Tibial artery (tissue), 4 donors: ENCODE measurements at places on chromosomes 13 and 19.

DNA sequence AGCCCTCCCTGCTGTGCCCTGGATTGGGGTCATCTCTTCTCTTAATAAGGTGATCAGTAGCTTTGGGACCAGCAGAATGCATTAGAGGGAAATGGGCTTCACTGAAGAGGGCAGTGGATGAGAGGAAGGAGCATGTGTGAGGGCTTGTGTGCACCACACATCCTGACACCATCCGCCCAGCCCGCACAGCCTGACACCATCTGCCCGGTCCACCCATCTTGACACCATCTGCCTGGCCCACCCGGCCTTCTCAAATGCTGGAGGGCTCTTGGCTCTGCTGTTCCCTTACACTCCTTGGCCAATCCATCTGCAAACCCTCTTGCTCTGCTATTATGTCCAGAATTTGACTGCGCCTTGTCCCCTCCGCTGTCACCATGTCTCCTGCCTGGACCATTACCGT lies 41.8 kb downstream of the BICRA start:
- H3K36me3 ChIP-seq: peaks cover 11% of the 10 kb centered on the region
- H3K27me3 ChIP-seq: no peaks in the 10 kb centered on the region
- H3K27ac ChIP-seq: no peak overlapping the region
- peaks cover 10% of the 10 kb centered on the region for H3K4me1 ChIP-seq
- H3K4me3 ChIP-seq: no peak overlapping the region

DNA sequence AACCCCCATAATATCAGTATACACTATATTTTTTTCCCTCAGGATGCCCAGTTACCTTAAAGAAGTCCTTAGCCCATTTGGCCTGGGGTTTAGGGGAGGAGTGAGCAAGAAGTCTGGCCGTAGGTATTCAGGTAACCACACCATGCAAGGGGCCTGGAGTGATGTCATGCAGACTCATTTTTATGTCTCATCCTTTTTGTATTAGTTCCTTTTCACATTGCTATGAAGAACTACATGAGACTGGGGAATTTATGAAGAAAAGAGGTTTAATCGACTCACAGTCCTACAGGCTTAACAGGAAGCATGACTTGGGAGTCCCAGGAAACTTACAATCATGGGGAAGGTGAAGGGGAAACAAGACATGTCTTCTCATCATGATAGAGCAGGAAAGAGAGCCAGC lies 12.2 kb downstream of the TPP2 start:
- DNase-seq: no peak
- no peak overlapping the region for H3K4me3 ChIP-seq
- H3K36me3 ChIP-seq: peaks cover 19% of the 10 kb centered on the region
- H3K27me3 ChIP-seq: no peaks in the 10 kb centered on the region

- H3K27ac ChIP-seq: no peak overlapping the region
- DNase-seq: no peak
- peaks cover 20% of the 10 kb centered on the region for H3K4me1 ChIP-seq
- H3K27me3 ChIP-seq: no peaks in the 10 kb centered on the region
Observed at GRCh38 chr13:114135731-114136171, 3.3 kb upstream of the RASA3 start.

GRCh38 chr19:5078666-5079065 lies 109.8 kb downstream of the KDM4B start:
- peaks cover 91% of the 10 kb centered on the region for H3K36me3 ChIP-seq
- no peak overlapping the region for H3K4me3 ChIP-seq
- no peaks in the 10 kb centered on the region for H3K4me1 ChIP-seq
- H3K27me3 ChIP-seq: no peaks in the 10 kb centered on the region
- no peak for DNase-seq

DNA sequence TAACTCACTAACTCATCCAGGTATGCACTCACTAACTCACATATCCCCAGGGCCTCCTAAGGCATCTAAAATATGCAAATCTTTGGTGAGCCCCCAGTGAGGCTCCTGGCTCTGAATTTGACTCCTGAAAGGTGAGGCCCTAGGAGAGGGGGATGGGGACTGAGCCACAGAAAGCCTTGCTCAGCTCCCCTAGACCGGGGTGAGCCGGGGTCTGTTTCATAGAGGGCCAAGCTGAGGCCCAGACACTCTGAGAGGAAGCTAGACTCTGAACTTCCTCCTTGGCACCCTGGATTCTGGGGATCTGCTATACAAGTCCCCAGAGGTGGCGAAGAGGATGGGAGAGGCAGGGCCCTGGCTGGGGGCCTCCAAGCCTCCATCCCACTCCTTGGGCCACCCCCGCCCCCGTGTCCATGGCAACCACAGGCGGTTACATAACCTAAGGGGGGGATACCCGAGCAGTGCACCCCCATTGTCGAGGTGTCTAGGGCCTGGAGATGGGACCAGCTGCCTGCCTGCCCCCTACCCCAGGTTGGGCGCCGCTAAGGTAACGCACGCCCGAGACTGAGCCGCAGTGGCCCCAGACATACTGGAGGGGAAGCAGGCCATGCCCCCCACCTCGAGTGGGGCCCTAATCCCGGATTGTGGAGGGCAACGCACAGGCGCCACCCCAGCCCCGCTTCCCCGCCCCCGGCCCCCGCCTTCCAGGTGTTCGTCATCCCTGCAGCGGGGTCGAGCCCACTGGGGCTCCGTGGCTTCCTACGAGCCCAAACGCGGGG lies 646 bp downstream of the ABHD8 start:
- H3K4me1 ChIP-seq: peaks cover 39% of the 10 kb centered on the region
- no peaks in the 10 kb centered on the region for H3K36me3 ChIP-seq
- peak overlapping the region; percentile 81 for H3K4me3 ChIP-seq
- DNase-seq: no peak
- no peaks in the 10 kb centered on the region for H3K27me3 ChIP-seq

DNA sequence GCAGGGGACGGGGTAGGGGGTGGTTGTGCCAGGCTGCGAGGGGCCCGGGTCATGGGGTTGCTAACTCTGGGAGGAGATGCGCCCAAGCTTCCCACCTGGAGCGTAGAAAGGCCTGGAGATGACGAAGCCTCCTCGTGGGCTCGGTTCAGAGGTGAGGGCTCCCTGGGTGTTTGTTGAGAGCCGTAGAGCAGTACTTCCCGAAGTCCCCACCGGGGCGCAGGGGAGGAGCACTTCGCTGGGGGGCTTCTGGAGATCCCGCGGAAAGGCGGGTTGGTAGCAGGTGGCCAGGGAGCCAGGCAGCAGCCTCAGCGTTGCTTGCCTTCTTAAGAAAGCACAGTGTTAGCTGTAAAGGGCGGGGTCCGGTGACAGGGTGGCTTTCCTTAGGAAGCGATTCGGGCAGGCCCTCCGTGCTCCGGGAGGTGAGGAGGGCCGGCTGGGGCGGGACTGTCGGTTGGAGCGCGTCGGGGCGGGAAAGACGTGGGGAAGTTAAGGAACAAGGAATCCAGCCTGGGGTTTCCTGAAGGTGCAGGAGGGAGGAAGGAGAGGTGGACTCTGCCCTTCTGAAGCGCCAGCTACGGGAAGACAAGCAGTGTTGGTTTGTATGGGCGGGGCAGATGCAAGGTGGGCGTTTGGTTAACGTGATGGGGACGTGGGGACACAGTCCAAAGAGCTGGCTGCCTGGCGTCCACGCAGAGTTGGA lies 3.3 kb downstream of the VSTM2B start:
- no peak overlapping the region for H3K27ac ChIP-seq
- DNase-seq: no peak
- no peaks in the 10 kb centered on the region for H3K36me3 ChIP-seq

- no peak overlapping the region for H3K4me3 ChIP-seq
- H3K4me1 ChIP-seq: no peaks in the 10 kb centered on the region
- no peaks in the 10 kb centered on the region for H3K27me3 ChIP-seq
- DNase-seq: no peak
- H3K27ac ChIP-seq: no peak overlapping the region
- H3K36me3 ChIP-seq: peaks cover 34% of the 10 kb centered on the region
Observed at GRCh38 chr19:18768046-18768771, 22.9 kb downstream of the COMP start.

DNA sequence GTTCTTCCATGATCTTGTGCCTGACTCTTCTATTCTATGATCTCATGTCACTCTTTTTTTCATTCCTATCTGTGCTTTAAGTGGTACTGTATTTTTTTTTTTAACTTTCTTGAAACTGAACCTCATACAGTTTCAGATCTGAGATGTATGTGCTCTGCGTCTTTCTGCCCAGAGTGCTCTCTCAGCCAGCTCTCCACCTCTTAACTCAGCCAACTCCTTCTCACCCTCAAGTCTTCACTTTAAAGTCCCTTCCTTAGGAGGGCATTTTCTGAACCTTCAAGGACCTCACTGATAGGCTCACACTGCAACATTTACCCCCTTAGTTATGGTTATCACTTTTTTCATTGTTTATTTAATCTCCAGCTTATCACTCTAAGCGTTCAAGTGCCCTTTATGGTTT lies 158.7 kb downstream of the IRS2 start:
- H3K36me3 ChIP-seq: no peaks in the 10 kb centered on the region
- no peak overlapping the region for H3K4me3 ChIP-seq
- no peak overlapping the region for H3K27ac ChIP-seq
- H3K27me3 ChIP-seq: no peaks in the 10 kb centered on the region

DNA sequence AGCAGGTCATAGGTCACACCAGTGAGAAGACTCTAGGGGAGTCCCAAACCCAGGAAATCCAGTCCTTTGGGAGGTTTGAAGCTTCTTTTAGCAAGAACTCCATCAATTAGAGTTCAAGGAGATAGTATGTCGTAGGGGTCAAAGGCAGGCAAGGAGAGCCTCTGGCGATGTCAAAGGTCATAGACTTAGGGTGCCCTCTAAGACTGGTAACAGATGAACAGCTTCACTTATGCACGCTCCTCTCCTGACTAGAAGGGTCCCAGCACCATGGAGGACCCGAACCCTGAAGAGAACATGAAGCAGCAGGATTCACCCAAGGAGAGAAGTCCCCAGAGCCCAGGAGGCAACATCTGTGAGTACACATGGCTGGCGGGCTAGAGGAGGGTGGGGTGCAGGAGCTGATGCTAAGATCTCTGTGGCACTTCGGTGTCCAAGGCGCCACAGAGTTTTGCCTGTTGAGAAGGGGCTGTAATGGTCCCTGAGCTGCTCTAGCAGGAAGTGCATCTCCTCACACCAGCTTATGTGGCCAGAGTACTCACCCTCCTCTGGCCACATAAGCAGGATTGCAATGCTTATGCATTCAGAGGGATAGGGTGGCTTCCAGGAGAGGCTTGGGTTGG lies 557 bp downstream of the ZNF576 start:
- peak overlapping the region; percentile 67 for H3K4me3 ChIP-seq
- DNase-seq: no peak
- no peaks in the 10 kb centered on the region for H3K27me3 ChIP-seq

DNA sequence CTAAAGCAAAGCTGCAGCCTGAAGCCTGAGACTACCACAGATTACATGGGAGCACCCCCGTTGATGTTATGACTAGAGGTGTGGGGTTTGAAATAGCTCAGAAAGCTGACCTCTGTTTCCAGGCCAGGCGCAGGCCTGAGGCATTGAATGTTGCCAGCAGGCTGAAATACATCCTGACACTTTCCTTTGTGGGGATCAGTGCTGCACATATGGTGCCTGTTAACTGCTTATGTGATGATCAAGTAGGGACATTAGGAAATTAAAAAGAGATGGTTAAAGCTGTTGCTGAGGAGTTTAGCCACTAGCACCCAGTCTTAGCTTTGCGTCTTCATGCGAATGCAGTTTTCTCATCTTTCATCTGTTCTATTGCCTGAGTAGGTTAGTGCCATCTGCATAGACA lies 83.2 kb downstream of the CCNA1 start:
- no peaks in the 10 kb centered on the region for H3K27me3 ChIP-seq
- H3K4me1 ChIP-seq: no peaks in the 10 kb centered on the region
- no peak overlapping the region for H3K4me3 ChIP-seq
- DNase-seq: no peak
- H3K36me3 ChIP-seq: no peaks in the 10 kb centered on the region
- H3K27ac ChIP-seq: no peak overlapping the region

DNA sequence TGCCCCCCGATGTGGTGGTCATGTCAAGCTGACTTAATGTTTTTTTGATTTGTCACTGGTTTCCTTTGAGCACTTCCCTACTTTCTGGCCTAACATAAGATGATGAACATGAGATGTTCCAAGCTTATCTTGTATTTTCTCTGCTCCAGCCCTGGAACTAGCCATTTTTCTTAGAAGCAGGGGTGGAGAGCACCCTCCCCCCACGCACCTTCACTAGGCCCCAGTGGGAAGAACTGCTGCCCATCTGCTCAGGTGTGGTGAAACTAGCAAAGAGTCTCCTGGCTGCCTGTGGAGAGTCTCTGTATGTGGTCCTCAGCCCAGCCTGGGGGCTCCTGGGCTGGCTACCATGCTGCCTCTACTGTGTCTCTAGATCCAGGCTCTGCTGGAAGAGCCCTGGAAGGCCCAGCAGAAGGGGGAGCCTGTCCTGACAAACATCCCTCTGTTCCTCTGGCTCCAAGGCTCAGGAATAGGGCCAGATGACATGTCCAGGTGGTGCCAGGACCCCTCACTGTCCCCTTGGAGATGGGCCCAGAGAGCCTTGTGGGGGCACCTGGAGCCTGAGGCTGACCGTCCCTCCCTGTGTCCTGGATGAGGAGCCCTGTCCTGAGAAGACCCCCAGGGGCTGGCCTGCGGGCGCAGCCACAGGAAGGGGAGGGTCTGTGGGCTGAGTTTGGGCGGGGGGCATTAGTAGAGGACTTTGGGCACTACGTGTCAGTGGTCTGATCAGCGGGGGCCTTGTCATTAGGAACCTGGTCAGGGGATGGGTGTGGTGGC lies 4.8 kb upstream of the ZNF14 start:
- no peak for DNase-seq
- H3K27ac ChIP-seq: no peak overlapping the region
- no peaks in the 10 kb centered on the region for H3K4me1 ChIP-seq
- H3K4me3 ChIP-seq: no peak overlapping the region
- H3K36me3 ChIP-seq: no peaks in the 10 kb centered on the region

DNA sequence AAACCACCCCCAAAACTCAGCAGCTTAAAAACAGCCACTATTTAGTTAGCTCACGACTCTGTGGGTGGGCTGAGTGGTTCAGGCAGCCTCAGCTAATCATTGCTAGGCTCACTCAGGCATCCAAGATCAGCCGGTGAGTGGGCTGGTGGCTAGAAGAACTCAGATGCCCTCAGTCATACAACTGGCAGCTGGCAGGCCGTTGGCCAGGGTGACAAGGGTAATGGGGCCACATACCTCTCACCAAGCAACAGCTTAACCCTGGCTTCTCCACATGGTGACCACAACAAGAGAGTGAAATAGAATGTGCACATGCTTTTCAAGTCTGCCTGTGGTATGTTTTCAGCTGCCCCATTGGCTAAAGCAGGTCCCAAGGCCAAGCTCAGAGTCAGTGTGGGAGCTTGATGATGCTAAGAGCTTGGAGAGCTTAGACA lies 435.4 kb upstream of the TSHZ3 start:
- H3K27me3 ChIP-seq: no peaks in the 10 kb centered on the region
- H3K36me3 ChIP-seq: no peaks in the 10 kb centered on the region
- no peak overlapping the region for H3K4me3 ChIP-seq
- no peaks in the 10 kb centered on the region for H3K4me1 ChIP-seq
- DNase-seq: no peak

- no peak overlapping the region for H3K4me3 ChIP-seq
- DNase-seq: no peak
- H3K4me1 ChIP-seq: no peaks in the 10 kb centered on the region
- H3K27ac ChIP-seq: no peak overlapping the region
- no peaks in the 10 kb centered on the region for H3K36me3 ChIP-seq
- H3K27me3 ChIP-seq: no peaks in the 10 kb centered on the region
Observed at GRCh38 chr13:106284358-106284757, 251.1 kb downstream of the EFNB2 start.

DNA sequence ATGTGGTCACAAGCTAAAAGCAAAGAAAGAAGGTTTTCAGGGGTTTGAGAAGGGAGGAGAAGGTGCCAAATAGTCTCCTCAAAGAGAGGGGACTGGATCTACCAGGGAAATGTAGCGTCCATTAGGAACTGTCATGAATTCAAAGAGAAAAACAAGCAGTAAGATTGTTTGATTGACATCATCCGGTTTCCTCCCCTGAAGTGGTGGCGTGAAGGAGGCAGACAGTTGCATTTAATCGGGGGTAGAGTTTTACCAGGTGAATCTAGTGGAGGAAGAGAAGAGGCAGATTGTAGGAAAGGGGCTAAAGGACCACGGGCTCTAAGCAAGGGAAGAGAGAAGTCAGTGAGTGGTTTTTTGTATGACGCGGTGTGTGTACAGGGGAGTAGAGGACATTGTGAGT lies 13.0 kb upstream of the CYSLTR2 start:
- H3K4me1 ChIP-seq: no peaks in the 10 kb centered on the region
- H3K36me3 ChIP-seq: no peaks in the 10 kb centered on the region
- no peak overlapping the region for H3K27ac ChIP-seq
